ENCODE measurements at places on chromosomes 16 and 17.

- DNase-seq: no peak
These were observed 113.9 kb downstream of the AMFR start for GRCh38 chr16:56311208-56312027.

GRCh38 chr17:36812762-36813161 lies 124.5 kb upstream of the LHX1 start:
- DNase-seq: no peak

GRCh38 chr17:6684460-6684783 lies 28.7 kb downstream of the SLC13A5 start:
- no peak for DNase-seq

DNA sequence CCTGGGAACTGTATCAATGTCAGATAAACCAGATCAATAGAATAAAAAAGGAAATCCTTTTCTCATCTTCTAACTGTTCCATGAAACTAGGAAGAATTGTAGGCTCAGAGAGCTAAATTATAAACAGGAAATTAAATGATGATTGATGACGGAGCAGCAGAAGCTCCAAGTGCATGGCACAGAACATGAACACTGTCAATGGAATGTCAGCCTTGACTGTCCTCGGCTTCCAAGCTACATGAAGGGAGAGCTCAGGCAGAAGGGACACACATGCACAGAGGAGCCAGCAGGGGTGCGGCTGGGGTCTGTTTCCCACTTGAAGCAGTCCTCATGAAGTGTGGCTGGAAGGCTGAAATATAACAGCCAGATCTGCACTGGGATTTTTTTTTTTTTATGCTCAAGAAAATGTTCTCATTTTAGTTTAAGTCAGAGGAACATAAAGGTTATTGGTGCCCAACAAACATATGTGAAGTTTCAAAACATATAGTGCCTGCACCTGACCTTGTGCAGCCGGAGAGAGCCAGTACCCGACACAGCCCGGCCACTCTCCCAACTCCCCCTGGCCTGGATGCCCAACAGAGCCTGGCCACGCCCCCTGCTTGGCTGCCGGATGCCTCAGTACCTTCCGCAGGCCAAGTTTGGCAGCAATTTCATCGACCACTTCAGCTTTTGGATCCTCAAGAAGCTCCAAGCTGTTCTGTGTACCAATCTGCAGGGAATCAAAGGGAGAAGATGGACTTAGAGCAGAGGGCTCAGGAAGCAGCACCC lies 37.0 kb downstream of the NPLOC4 start:
- DNase-seq: no peak

GRCh38 chr17:45954914-45955313 lies 44.1 kb upstream of the STH start:
- no peak for DNase-seq

DNA sequence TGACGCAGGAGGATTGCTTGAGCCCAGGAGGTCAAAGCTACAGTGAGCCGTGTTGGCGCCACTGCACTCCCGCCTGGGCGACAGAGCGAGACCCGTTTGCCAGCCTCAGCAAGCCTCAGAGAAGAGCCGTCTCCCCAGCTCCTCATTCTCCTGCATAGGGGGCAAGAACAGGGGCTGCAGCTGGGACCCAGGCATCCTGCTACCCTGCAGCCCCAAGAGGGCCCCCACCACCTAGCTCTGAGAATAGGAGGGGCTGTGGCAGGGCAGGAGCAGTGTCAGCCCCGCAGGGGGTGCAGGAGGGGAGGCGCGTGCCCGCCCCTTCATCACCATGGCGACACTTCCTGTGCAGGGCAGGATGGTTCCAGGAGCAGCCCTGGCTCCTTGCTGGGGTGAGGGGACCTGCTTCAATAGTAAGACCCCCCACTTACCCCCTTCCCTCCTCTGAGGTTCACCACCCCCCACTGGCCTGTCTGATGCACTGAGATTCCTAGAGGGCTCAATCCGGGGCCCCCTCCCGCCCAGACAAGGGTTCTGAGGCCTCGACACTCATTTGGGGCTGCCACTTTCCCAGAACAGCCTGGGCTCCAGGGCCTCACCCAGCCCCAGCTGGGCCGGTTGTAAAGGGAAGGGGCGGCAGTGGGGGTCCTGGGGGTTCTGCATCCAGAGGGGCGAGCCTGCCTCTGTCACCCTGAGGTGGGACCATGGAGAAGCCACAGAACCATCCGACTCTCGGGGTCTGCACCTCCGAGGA lies 20.2 kb downstream of the VASN start:
- DNase-seq: no peak

GRCh38 chr17:50687200-50688066 lies 20.3 kb downstream of the ANKRD40 start:
- no peak for DNase-seq
